ENCODE measurements at places on chromosomes 1 and 21. TPM values are rescaled to one million over a fixed set of nuclear protein-coding genes. Genes with fewer than 3 reads are reported as not detected.

The SPRR2A gene
- not detected for total RNA-seq

The CD5L gene
- not detected for total RNA-seq

The FAM72C gene
- total RNA-seq, result not detected

The WNT3A gene
- total RNA-seq, result not detected

The PKNOX1 gene
- 28.1 TPM for total RNA-seq

The SERTAD4 gene
- 1.3 TPM for total RNA-seq

The OR6N1 gene
- total RNA-seq, result not detected

The RGSL1 gene
- not detected for total RNA-seq

The PDPN gene
- total RNA-seq, result 5.9 TPM

The WDR64 gene
- not detected for total RNA-seq

The PADI2 gene
- total RNA-seq, result 55.9 TPM

The ERICH3 gene
- not detected for total RNA-seq

The FH gene
- 78.3 TPM for total RNA-seq

The PHLDA3 gene
- total RNA-seq, result 5.6 TPM

The HAO2 gene
- total RNA-seq, result not detected

The PIGR gene
- total RNA-seq, result 588 TPM

The ZNF683 gene
- not detected for total RNA-seq

The CFAP57 gene
- total RNA-seq, result not detected

The COL24A1 gene
- total RNA-seq, result 0.18 TPM

Data from Peyer's patch (tissue), 4 donors.